ENCODE measurements at places on chromosomes 5 and 9.

DNA sequence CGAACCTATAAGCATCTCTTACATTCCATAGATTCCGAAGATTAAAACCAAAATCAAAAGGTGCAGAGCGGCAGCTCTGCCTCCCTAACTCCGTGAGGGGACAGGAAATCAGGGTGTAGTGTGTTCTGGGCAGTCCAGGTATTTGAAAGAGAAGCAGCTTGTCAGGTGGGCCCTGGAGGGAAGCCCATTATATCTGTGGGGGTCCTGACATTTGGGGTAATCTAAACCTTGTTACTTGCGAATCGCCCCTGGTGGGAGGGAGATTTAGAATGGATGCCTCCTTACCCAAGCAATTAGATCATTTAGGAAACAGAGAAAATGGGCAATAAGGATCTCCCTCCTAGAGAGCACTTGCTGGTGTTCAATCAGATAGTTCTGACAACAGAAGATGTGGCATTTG, 126.9 kb downstream of the EFNA5 start:
- no peak for DNase-seq

DNA sequence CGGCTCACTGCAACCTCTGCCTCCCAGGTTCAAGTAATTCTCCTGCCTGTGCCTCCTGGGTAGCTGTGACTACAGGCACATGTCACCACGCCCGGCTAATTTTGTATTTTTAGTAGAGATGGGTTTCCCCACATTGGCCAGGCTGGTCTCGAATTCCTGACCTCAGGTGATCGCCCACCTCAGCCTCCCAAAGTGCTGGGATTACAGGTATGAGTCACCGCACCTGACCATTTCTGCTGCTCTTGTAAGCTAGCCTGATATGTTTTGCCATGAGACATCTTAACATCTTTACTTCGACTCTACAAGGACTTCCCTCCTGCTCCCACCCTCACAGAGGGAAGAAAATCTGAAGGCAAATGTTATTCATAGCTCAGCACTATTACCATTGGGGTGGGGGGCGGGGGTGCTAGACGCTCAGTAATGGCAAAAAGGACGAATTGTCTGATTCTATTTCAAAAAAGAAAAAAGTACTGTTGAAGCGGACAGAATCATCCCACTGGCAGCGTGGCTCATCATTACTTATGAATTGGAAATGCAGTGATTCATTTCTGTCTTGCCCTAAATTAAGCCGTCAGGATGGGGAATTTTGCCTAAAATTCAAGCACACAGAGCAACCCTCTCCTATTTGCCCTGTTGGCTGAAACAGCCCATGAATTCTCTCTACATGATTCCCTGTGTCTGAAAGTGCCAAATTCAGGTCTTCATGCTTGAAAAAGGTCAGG, 46.4 kb upstream of the WWC1 start:
- no peak for DNase-seq

GRCh38 chr5:16411235-16411634, 54.4 kb downstream of the ZNF622 start:
- no peak for DNase-seq

DNA sequence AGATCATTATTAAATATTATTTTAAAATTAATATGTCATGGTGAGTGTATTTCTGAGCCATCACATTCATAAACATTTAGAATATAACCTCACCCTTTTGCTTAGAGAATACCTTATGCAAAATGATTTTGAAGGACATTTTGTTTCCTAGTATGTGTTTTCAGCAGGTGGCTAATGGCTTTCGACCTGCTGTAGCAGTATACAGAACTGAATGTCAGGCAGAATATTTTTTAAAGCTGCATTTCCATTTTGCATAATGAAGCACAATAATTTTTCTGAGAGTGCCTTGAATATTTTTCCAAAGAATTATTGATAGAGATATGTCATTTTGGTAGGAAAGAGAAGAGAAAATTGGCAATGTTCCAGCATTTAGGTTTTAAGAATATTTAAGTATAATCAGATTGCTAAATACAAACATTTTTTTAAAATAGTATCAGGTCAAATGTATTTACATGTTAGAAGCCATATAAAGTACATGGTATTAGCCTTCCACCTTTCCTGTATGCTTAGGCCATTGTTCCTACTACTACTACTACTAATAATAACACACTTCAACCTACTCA, 42.3 kb downstream of the PAM start:
- DNase-seq, result no peak

GRCh38 chr5:66558560-66558959, 37.6 kb upstream of the MAST4 start:
- no peak for DNase-seq

DNA sequence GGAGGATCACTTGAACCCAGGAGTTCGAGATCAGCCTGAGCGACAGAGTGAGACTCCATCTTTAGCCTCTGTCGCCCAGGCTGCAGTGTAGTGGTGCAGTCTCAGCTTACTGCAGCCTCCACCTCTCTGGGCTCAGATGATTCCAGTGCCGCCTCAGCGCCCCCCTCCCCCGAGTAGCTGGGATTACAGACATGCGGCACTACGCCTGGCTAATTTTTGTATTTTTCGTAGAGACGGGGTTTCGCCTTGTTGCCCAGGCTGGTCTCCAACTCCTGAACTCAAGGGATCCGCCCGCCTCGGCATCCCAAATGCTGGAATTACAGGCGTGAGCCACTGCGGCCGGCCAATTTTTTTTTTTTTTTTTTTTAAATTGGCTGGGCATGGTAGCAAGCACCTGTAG, 2.3 kb upstream of the HSPA9 start:
- no peak for DNase-seq

Data from heart left ventricle (tissue), 16 donors.